Myocyte (in vitro differentiated cells): ENCODE measurements at places on chromosomes 12 and 14. TPM values are rescaled to one million over a fixed set of nuclear protein-coding genes. Genes with fewer than 3 reads are reported as not detected.

The RHOJ gene
- not detected in 2 replicates for total RNA-seq

- DNase-seq = peak; percentile 5
Observed at GRCh38 chr12:15404485-15404884, 82.2 kb downstream of the PTPRO start.

GRCh38 chr12:50934981-50935807 lies 17.1 kb upstream of the HIGD1C start:
- DNase-seq = no peak

DNA sequence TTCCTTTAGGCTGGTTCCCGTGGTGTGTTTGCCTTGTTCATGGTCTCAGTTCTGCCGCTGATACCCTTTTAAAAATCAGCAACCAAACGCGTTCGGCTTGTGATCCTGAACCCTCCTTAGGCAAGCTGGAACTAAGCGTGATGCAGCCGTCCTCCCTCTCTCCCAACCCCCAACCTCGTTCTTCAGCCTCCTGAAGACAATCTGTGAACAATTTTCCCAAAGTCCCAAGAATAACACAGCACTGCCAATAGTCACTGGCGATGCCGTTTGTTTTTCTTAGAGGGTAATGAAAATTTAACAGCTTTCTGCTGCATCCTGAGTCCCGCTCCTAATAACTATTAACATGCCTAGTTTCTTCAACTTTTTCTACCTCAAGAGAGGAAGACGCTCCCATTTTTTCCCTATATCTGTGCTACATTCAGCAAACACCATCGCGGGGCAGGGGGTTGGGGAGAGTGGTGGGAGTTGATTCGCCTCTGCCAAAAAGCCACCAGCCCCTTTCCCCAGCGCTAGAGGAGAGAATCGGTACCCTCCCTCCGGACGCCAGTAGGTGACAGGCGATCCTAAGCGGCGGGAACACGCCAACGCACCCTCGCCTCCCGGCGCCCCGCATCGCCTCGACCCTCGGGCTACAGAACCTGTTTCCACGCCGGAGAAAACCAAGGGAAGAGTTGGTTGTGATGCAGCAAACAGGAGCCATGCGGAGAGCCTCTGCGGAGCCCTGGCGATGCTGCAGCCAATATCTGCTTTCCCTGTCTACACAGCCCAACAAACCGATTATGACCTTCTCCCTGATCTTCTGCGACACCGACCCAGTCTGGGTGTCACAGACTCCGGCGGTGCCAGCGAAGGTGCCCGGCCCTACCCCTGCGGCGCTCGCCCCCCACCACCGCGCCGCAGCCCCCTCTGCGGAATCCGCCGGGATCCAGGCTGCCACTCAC lies 752 bp downstream of the PRICKLE1 start:
- peak; percentile 70 for DNase-seq

- DNase-seq = no peak
Observed at GRCh38 chr14:62745496-62745895, 299.8 kb downstream of the KCNH5 start.

DNA sequence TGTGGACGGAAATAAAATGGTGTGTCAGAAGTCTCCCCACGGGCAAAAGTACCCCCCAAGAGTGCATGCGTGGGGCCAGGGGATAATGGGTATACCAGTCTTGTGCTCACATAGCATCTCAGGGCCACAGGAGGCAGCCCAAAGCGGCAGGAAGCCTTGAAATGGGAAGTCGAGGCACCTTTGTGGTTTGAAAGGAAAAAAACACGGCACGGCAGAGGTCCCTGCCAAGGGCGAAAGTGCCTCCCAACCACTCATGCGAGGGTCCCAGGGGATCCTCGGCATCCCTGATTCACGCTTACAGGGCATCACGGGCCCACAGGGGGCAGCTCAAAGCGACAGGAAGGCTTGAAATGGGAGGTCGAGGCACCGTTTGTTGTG lies 583.2 kb downstream of the ALG10 start:
- no peak for DNase-seq

DNA sequence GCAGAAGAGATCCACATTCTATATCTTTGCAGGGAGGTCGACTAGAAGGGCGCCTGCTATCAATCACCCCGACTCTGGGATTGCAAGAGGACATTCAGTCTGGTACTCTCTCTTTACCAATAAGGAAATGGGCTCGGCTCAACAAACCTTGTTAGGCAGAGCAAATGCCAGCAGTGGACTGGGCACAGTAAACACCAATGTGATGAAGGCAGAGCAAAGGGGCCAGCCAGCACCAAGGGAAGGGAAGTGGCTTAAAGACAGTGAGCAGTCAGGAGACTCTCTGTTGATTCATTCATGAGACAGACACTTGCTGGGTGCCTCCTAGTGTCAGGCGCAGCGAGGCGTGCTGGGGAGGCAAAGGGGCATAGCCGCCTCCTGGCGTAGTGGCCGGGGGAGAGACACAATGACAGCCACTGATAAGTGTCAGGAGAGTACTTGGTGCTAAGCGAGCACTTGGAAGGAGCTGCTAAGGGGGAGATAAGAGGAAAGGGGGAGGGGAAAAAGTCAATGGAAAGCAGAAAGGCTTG lies 34.1 kb downstream of the TMCC3 start:
- DNase-seq = peak; percentile 66

GRCh38 chr12:8491646-8492530 lies 21.4 kb upstream of the CLEC4D start:
- DNase-seq = no peak

GRCh38 chr12:6697584-6698351 lies 2.8 kb downstream of the PIANP start:
- DNase-seq = peak; percentile 55
